ENCODE measurements at places on chromosomes 1 and 21.

- DNase-seq = no peak
These were observed 30.2 kb downstream of the RERE start for GRCh38 chr1:8787218-8787617.

DNA sequence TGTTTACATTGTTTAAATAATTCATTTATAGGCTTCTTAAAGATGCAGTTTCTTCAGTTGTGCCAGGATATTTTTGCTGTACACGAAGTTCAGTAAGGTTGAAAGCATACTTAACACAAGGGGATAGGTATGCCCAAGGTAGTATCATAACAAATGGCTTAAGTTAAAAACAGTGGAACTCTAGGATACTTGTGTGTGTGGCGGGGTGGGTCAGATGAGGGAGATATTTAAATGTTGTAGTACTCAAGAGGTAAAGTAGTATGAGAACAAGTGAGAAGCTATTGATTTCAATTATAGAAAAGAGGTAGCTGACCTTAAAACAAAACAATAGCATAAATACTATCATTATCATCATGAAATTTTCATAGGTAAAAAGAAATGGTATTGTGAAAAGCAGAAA, 6.2 kb downstream of the LRRC7 start:
- no peak for DNase-seq

DNA sequence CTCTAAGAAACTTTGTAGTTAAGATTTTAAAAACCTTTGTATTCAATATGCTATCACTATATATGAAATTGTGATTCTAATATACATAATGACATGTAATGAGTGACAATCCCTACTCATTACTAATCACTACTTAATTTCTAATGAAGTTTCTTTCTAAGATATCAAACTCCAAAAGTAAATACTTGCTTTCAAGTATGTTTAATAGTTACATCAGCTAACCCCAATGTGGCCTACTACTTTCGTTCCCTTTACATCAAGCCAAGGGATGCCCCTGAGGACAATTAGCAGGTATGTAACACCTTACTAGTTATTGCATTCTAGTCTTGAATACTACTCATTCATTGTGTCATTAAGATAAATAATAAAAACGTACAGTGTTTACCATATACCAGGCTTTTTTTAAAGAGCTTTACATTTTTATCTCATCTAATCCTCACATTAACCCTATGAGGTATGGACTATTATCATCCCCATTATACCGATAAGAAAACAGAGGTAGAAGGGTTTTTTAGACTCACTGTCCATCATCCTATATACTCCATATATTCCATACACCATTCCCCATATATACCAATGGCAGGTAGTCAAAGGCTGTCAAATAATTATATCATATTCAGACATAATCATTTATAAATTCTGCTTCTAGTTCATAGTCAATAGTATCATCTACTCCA, 4.2 kb downstream of the PPP1R15B start:
- no peak for DNase-seq

DNA sequence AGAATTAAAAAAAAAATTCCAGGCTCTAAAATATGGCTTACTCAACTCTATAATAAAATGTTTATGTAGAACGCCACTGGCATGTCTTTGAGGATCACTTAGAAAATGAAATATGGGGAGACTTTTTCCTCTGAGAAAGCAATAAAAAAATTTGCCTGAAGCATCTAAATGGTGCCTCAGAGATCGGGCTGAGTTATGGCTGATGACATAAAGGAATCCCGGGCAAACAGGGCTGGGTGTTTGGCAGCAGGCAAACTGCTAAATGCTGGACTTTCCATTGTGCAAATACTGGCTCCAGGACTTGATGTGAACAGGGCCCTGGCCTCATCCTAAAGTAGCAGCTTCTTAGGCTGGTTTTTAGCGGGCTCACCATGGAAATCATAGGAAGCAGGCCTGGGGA, 44.5 kb upstream of the C1orf87 start:
- no peak for DNase-seq

DNA sequence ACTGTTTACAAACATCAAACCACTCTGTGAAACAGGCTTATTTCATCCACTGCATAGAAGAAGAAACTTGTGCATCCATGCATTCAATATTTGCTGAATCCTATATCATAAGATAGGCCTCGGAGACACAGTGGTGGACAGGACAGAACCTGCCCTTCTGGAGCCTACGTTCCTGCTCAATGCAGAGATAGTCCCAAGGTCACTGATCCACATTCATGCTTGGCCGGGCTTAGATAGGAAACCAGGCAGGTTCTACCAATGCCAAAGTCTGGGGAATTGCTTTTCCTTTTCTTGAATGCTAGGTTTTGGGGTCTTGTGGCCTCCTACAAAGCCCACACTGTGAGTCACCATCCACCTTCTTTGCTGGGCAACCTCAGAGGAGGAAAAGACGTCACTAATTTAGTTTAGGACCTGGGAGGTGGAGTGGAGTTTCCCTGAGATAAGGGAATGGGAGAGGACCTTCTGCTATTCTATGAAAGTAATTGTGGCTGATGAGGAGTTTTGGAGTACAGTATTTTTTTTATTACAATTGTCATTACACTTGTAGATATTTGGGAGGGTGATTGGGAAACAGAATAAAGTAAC, 99.7 kb upstream of the CD34 start:
- DNase-seq = no peak

DNA sequence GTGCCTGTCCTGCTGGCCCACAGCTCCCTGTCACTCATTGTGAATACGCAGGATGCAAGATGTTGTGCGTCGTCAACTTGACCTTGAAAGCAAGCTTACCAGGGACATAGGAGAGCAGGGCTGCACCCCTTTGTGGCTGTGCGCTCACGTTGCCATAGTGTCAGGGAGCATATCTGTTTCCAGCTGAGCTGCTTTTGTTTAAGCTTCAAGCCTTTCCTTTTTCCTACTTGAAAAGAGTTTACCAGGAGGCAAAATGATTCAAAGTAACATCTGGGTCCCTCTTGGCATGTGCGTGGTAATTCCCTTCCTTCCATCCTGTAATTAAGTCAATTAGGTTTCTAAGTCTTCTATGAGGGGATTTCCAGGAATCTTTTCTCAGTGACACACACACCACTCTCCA, 537.1 kb downstream of the AJAP1 start:
- no peak for DNase-seq

DNA sequence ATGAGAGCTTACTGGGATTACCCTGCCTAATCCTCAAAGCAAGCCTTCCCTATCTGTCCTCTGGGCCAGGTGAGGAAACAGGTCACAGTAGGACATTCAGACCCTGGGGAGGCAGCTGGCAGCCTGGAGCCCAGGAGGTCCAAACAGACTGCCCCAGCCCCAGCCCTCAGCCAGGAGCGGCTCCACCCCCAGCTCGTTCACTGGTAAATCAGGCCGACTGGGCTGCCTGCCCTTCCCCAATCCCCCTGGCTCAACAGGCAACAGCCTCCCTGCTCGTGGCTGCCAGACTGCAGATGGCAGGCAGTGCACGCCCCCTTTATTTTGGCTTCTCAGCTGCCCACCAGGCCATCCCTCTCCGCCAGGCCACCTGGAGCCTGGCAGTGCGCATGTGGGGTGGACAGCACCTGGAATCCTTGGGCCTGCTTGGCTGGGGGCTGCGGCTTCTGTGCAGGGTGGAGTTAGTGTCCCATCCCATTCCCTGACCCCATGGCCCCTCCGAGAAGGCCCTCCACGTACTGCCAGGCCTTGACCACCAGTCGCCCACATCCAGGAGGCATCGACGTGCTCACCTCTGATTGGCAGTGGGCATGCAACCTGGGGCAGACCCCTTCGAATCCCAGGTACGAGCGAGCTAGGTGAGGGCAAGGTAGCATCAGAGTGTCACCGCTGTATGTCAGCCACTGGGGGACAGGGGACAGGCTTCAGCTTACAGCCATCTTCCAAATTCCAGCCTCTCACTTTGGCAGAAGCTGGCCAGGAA, 11.2 kb upstream of the ZNF670 start:
- DNase-seq = no peak

GRCh38 chr1:239367196-239367810, 19.1 kb upstream of the CHRM3 start:
- no peak for DNase-seq

GRCh38 chr1:193569096-193569982, 382.9 kb upstream of the B3GALT2 start:
- DNase-seq = no peak

- DNase-seq = peak; percentile 65
These were observed 93.9 kb downstream of the ADCY10 start for GRCh38 chr1:167819849-167820683.

DNA sequence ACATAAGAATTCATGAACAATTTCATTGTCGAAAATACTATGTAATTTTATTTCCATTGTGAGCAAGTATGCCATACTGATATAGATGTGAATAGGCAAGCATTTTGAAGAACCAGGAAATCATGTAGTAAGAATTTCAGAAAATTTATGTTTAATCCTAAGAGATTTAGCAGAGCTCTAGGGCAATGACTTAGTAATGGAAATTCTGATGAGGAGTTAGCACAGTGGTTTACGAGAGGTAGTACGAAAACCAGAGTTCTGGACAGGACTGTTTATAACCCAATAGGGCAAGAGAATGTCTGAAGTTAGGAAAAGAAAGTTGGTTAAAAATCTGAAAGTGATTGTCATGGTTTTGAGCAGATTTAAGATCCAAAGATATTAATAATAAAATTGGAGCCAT, 439.6 kb upstream of the DEPDC1 start:
- no peak for DNase-seq

GRCh38 chr1:228148935-228149405, 760 bp upstream of the GJC2 start:
- DNase-seq = no peak

DNA sequence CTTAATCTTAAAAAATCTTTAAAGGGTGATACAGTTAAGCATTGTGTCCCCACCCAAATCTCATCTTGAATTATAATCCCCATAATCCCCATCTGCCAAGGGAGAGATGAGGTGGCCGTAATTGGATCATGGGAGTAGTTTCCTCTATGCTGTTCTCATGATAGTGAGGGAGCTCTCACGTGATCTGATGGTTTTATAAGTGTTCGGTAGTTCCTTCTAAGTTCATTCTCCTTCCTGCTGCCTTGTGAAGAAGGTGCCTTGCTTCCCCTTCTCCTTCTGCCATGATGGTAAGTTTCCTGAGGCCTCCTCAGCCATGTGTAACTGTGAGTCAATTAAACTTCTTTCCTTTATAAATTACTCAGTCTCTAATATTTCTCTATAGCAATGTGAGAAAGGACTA, 10.7 kb downstream of the DHRS3 start:
- DNase-seq = no peak

DNA sequence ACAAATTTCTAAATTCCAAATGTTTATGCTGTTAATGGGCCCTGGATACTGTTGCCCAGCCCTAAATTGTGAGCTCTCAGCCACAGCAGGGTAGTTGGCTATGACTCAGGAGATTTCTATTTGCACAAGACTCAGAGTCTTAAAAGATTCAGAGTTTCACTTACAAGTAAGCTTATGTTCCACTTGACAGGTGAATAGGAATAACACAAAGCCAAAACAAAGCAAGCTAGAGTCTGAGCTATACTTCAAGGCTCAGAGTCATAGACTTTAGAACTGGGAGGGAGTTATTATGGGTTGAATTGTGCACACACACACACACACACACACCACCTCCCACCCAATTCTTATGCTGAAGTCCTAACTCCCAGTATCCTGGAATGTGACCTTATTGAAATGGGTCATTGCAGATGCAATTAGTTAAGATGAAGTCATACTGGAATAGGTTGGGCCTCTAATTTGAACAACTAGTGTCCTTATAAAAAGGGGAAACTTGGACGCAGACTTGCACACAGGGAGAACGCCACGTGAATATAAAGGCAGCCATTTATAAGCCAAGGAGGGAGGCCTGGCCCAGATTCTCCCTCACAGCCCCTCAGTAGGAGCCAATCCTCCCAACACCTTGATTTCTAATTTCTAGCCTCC, 30.2 kb downstream of the PRDX6 start:
- no peak for DNase-seq

- no peak for DNase-seq
These were observed 11.5 kb downstream of the RIMS3 start for GRCh38 chr1:40653851-40654537.

DNA sequence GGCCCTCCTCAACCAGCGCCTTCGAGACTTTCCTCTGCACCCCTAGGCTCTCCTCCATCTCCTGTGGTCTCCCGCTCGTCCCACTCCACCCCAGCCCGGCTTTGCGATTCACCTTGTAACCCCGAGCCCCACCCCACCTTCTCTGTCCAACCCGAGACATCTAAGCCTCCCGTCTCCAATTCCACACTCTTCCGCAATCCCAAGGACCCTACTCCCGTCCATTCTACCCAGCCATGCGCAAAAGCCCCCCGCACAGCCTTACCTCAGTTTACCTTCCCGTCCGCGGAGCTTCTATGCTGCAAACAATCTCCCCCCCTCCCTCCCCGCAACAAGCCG, 174 bp downstream of the SH3BP5L start:
- no peak for DNase-seq

GRCh38 chr1:14592004-14592631, 6.4 kb upstream of the KAZN start:
- no peak for DNase-seq

GRCh38 chr1:108011295-108011694, 46.3 kb upstream of the VAV3 start:
- DNase-seq = no peak

- DNase-seq = no peak
These were observed 994 bp upstream of the LAMTOR5 start for GRCh38 chr1:110408488-110408887.

DNA sequence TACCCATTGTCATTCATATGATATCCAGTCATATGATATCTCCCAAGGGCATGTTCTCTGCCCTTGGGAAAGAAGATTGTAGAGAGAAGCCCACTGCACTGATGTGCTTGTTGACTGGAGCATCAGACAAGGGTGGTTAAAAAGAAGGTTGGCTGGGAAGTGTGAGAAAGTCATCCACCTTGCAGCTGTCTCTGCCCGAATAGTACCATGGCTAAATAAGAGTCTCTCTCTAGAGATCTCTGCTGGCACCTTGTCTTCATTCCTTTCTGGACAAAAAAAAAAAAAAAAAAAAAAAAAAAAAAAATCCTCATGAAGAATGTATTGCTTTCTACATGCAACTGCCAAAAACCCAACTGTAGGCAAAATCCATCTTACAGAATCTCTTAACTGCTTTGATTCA, 349.7 kb upstream of the ESRRG start:
- DNase-seq = no peak

- DNase-seq = peak; percentile 81
These were observed 20.1 kb downstream of the FAAP20 start for GRCh38 chr1:2174348-2175054.

DNA sequence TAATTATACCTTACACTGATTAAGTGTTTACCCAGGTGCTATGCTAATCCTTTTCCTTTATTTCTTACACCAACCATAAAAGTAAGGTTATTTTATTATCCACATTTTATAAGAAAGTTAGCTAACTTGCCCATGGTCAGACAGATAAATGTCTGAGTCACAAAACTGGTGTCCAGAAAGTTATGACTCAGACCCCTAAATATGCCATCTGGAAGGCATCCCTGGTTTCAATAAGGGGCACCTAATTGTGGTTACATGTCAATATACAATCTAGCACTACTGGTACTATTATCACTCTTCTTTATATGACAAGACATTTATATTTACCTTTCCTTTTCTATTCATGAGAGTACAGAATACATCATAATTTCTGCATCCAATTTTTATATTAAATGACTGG, 496.5 kb upstream of the ADGRL2 start:
- no peak for DNase-seq
